ENCODE measurements at places on chromosomes 2 and 18.

GRCh38 chr2:29394311-29394980, 279.2 kb downstream of the CLIP4 start:
- no peak for DNase-seq

DNA sequence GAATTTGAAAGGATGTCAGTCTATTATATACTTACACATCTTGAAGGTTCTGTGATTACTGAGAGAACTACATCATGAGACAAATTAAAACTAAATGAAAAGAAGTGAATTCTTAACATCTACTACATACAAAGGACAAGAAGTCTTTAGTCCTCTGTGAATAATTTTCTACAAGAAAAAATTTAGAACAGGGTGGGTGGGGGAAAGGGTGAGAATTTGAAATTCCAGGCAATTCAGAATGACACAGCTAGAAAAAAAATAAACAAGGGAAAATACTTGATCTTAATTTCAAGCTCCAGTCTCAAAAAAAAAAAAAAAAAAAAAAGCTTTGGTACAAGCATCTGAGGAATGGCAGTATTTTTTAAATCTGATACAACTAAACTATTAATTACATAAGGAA, 15.5 kb downstream of the CUL3 start:
- DNase-seq, result no peak

DNA sequence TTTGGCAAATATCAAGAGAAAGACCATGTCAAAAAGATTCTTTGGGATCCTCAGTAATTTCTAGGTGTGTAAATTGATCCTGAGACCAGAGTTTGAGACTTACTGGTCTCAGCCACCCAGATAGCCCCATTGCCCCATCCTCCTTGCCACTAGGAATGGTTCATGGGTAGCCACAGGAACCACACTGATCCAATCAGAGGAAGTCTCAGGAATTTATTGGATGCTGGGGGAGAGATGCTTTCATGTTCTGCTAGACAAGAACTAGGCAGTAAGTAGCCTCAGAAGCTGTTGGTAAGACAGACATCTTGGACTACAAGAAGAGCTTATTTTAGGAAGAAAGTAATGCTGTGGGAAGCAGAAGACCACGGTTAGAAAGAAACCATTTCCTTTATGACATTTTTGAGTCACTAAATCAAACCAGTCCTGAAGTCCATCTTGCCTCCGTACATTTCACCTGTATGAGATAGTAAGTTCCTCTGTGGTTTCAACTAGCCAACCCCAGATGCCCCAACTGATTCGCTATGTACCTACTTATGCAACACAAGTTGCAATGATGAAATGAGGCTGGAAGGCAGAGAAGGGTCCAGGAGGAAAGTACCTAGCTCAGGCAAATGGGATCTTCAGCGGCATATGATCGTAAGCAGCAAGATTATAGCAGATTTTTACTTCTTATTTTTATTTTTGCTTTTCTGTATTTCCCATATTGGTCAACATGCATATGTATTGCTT, 3.6 kb upstream of the ST3GAL5 start:
- no peak for DNase-seq

DNA sequence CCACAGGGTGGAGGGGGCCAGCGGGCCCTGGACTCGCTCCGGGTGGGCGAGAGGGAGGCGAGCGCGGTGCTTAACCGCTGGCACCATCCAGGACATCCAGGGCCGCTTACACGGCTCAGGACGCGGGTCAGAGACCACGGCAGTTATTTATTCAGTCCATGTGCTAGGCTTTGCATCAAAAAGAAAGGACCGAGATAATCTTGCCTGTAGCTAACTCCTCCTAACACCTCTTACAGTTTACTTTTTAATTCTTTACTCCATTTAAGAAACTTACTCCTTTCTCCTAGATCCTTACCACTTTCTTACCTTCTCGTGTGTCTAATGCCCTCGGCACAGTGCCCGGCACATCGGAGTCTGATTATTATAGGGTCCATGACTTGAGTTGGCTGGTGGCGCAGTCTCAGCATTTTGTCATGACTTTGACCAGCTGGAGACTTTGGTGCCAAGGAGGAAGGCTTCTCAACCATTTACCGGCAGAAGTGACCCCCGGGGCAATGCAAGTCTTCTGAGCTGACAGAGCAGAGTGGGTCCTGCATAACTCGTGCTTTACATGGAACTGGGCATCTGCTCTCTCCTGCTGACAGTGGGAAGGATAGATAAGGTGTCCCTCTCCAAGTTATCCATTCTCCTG, 503 bp downstream of the ANXA4 start:
- peak; percentile 36 for DNase-seq

- no peak for DNase-seq
These were observed 110.7 kb downstream of the TMX3 start for GRCh38 chr18:68604256-68604655.
